ENCODE measurements at places on chromosomes 2 and 18.
A peak's percentile ranks its signal among the peaks of the same experiment; 100 is the strongest.

- no peak for DNase-seq
Measured at GRCh38 chr2:139386401-139386800, 606.2 kb upstream of the NXPH2 start.

- DNase-seq: no peak
Measured at GRCh38 chr18:48947560-48947959, 3.2 kb downstream of the SMAD7 start.

- no peak for DNase-seq
Measured at GRCh38 chr18:51192696-51193095, 4.8 kb downstream of the MEX3C start.

DNA sequence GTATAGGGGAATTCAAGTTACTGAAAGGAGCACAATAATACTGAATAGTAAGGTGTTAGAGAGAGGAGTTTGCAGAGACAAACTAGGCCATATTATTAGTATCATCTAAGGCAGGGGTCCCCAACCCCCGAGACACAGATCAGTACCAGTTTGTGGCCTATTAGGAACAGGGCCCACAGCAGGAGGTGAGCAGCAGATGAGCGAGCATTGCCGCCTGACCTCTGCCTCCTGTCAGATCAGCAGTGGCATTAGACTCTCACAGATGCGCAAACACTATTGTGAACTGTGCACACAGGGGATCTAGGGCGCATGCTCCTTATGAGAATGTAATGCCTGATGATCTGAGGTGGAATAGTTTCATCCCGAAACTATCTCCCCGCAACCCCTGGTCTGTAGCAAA, 41.8 kb upstream of the TMEM200C start:
- no peak for DNase-seq

- no peak for DNase-seq
Measured at GRCh38 chr2:131132729-131133128, 27.6 kb downstream of the PLEKHB2 start.

DNA sequence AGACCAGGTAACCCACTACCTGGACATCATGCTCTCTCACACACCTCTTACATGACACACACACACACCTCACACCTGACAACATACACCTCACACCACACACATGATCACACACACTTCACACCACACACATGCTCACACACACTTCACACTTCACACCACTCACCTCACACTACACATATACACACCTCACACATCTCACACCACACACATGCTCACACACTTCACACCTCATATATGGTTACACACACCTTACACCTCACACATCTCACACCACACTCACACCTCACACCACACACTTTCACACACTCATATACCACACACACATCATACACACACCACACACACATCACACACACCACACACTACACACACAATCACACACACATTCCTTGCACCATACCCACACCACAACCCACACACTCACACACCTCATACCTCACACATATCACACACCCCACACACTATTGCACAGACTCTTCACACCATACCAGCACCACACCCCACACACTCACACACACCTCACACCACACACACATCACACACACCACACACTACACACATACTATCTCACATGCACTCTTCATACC, 98.1 kb upstream of the PIEZO2 start:
- no peak for DNase-seq

- DNase-seq: peak; percentile 47
Measured at GRCh38 chr2:175111200-175111657, 56.8 kb downstream of the ATF2 start.

DNA sequence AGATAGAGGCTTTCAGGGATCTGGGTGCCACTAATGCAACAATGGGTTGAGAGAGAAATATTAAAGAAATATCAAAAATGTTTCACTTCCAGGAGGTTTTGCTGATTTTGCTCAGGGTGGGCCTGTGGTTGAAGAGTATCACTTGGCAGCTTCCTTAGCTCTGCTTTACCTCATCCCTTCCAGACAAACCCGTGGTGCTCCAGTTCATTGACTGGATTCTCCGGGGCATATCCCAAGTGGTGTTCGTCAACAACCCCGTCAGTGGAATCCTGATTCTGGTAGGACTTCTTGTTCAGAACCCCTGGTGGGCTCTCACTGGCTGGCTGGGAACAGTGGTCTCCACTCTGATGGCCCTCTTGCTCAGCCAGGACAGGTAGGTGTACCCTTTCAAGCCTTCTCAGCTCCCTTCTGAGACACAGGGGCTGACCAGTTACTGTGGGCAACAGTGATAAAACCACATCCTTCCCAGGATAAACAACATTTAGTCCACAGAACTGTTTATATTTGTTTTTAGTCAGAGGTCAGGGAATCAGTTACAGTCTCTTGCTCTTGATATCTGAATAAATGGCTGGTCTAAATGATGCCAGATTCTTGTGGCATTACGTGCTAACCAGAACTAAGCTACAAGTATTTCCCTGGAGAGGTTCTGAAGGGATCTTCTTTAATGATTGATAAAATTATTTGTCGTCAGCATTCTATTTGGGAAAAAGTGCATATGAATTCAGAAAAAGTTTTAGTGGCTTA, 7.0 kb downstream of the SLC14A1 start:
- peak; percentile 49 for DNase-seq

- no peak for DNase-seq
Measured at GRCh38 chr18:66819235-66819634, 215.3 kb upstream of the CDH19 start.

GRCh38 chr2:38070438-38070837, 5.5 kb downstream of the CYP1B1 start:
- no peak for DNase-seq

DNA sequence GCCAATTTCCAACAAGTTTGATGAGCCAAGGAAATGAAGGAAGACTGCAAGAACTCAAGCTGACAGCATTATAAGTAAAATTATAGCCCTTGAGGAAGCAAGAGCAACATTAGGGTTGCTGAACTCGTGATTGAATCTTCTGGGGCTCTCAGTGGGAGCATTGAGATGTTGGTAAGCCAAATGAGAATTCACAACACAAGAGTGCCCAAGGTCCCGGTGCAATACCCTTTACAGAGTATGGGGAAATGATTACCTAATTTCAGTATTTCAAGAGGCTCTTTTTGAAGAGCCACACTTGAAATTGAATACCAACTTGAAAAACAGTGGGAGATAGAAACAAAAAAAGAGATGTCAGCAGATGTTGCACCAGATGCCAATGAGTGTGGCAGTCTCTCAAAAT, 554.5 kb downstream of the STK39 start:
- DNase-seq: no peak

GRCh38 chr2:239038773-239039478, 191.0 kb downstream of the TWIST2 start:
- DNase-seq: no peak

GRCh38 chr2:29702276-29702675, 219.1 kb downstream of the ALK start:
- no peak for DNase-seq

- DNase-seq: no peak
Measured at GRCh38 chr2:14547830-14548229, 84.7 kb upstream of the LRATD1 start.

DNA sequence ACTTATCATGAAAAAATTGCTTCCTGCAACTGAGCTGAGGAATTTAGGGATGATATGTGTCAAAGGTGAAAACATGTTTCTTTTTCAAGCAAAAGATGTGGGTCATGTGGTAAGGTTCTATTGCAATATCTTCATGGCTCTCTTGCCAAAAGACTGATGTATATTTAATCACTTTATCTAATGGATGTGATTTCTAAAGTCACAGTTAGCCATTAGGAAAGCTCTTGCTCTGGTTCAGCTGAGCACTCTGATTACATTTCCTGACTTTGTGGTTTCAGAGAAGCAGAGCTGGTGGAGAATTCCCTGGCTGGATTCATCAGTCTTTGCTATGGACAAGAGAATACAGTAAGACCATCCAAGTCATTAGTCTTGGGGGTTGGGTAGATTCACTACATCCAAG, 24.4 kb downstream of the SCN9A start:
- peak; percentile 36 for DNase-seq

DNA sequence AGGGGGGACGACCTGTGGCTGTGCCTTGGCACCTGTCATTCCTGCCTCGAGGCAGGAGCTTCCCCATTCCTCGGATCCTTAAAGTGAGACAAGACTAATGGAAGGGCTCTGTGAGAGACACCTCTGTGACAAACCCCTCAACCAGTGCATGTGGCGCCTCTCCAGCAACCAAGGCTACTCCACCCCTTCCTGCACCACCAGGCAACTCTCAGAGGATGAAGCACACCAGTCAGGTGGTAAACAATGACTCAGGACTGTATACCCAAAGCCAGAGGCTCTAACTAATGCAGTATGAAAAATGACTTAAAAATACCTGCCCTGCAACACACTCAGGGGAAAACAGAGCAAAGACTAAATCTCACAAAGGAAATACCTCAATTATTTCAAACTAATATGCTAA, 136.9 kb downstream of the UXS1 start:
- no peak for DNase-seq

DNA sequence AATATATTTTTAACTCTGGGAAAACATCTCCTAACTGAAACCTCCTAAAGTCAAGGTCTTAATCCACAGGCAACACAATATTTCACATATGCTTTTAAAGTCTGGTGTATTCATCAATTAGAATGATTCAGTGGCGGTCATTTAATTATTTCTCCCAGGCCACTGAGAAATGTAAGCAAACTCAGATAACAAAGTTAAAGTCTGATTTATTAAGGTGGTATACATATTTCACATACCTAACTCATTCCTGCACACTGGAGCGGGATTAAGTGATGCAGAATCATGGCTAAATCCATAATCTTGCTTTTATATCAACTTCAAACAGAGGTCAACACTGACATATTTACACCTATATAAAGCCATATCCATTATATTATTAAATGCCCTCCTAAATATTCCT, 43.7 kb downstream of the FRZB start:
- DNase-seq: no peak
